ENCODE measurements at places on chromosomes 11 and 22.

DNA sequence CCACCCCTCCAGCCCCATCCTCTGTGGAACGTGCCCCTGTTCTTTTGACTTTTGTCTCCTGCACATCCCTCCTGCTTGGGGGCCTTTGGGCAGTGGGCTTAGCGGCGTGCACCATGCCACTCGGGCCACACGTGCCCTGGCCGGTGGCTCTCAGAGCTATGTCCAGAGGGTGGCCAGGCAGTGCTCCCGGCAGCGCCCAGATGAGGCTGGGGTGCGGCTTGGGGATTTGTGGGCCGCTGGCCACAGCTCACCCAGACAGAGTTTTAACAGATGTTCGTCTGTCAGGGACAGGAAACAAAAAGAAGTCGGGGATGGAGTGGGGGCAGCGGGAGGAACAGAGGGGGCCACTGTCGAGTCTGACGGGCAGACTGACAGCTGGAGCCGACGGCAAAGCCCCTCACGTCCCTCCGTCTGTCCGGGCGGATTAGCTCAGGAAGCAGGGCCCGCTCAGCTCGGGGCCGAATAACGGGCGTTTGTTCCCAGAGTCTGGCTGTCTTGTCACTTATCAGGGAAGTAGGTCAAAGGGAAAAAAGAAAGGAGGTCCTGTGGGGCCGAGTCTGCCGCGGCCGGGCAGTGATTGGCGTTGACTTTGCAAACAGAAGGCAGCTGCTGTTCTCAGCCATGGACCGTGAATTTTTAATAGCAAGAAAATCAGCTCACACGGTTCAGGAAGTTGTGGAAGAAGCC is 61.6 kb downstream of the LRP5 start:
- DNase-seq: no peak

- no peak for DNase-seq
Observed at GRCh38 chr11:875769-876301, 33.2 kb downstream of the TSPAN4 start.

- DNase-seq: peak; percentile 80
Observed at GRCh38 chr22:41619979-41620588, 759 bp downstream of the DESI1 start.

DNA sequence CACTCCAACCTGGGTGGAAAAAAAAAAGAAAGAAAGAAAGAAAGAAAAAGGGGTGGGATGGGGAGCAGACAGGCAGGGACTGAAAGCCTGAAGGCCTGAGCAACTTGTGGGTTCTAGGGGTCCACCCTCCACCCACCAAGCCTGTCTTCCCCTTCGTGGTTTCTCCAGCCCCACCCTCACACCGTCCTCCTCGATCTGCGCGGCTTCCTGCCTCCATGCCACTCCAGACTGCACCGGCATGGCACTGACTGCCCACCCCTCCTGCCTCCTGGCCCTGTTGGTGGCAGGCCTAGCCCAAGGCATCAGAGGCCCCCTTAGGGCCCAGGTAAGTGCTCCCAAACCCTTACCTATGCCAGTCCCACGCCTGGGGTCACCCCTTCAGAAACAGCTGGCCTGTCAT is at the start of gene CTSW:
Gene CTSW (plus strand): TSS at position 221 of the 400 bp plus-strand sequence. CDS start 18 bp downstream, at position 239.
- DNase-seq: no peak

DNA sequence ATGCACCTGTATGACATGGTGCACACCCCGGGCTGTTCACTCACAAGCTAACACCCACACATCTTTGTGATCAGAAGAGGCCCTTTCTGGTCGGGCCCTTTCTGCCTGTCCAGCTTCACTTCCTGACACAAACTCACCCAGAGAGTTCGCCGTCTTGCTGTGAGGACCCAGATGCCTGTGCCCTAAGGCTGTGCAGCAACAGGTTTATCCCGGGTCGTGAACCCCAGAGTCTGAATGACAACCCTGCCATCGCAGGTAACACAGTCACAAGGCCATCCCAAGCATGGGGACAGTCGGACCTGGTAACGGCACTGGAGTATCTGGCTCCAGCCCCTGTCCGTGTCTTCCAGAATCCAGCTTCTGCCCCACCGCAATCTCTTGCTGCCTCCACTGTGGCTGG is 235.1 kb downstream of the BUD13 start:
- no peak for DNase-seq

DNA sequence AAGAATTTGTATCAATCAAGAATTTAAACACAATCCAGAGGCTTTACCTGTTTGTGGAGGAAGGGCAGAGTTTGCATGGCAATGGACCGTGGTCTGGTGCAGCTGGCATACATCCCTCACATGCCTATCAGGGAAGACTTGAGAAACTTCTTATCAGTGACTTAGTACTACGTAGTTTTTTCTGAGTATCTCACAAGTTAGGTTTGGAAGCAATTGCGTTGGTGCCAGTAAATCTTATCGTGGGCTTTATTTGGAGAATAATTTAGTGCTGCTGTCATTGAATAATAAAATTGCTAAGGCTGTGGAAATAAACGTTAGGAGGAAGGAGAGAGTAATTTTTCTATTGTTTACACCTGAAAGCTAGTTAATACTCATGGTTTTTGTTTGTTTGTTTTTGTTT is 72.3 kb downstream of the PRMT3 start:
- no peak for DNase-seq

- DNase-seq: no peak
Observed at GRCh38 chr11:130652671-130653335, 204.4 kb downstream of the ADAMTS15 start.

DNA sequence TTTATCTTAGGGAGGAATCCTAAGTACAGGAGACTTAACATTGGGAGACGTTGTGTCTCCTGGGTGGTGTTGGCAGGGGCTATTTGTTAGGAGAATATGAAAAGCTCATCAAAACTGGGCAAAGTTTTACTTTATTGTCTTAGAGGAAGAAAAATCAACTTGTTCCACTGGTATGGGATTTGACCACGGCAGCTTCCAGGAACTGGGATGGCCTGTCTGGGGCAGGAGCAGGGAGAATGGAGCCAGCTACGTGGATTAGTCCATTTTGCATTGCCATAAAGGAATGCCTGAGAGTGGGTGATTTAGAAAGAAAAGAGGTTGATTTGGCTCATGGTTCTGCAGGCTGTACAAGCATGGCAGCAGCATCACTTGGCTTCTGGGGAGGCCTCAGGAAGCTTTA is 198.4 kb downstream of the ADAMTS15 start:
- no peak for DNase-seq

DNA sequence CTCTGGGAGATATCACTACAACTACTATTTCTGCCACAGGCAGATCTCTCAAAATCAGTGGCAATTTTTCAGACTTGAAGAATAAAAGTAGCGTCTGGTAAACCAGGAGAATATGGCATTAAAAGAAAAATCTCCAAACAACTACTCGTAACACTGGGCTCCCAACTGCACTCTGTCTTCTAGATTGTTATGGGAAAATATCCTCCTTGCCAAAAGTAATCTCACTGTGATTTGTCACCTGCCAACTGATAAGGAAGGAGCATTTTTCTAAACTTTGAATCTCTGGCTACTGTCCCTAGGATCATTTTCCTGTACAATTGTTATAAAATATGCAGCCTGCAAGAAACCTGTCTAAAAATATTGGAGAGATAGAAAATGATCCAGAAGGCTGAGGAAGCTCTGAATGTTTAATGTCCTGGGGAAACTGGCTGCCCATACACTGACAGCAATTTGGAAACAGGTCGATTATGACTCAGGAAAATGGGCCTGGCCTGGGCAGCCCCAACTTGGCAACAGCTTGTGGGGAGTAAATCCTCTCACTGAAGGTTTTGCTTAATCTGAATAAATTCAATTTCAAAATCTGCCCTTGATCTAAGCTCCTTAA is 90.5 kb upstream of the DBX1 start:
- no peak for DNase-seq

- DNase-seq: no peak
Observed at GRCh38 chr22:32020117-32020516, 22.9 kb upstream of the SLC5A1 start.
